ENCODE measurements at places on chromosomes 1 and 21.

GRCh38 chr21:25330266-25330665, 277.0 kb downstream of the MRPL39 start:
- H3K27ac ChIP-seq = no peak overlapping the region
- no peaks in the 10 kb centered on the region for H3K36me3 ChIP-seq
- no peak for DNase-seq
- no peaks in the 10 kb centered on the region for H3K27me3 ChIP-seq
- H3K4me1 ChIP-seq = no peaks in the 10 kb centered on the region

GRCh38 chr21:25489673-25490072, 117.6 kb downstream of the MRPL39 start:
- H3K4me1 ChIP-seq = peaks cover 18% of the 10 kb centered on the region
- H3K4me3 ChIP-seq = no peak overlapping the region
- no peak for DNase-seq
- H3K36me3 ChIP-seq = no peaks in the 10 kb centered on the region

DNA sequence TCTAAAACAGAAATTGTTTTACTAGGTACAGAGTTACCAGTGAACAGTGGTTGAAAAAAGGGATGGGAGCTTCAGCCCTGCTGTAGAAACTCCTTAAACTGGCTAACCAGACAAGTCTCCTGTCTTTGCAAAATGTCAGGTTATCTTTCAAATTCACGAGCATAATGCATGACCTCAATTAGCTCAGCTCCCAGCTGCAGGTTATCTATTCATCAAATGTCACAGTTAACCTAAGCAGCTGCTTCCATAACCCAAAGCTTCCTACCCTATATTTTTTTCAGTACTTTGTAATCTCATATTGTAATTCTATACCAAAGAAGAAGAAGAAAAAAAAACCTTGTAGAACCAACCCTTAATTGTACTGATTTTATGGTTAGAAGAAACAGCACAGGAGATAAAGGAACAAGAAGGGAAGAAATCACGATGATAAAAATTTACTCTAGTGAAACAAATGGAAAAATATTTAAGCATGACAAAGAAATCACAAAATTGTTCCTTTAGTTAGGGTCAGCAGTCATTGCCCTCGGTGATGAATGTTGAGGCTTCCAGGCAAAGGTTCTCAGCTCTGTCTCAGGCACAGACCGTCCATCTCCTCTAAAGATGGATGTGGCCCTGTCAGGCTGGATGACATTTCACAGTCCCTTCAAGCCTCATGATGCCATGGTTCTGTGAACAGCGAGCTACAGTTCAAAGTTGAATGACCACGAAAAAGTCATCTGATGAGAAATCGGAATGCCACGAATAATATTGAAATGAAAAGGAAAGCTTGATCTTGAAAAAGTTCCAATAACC, 95.9 kb downstream of the PLD5 start:
- H3K36me3 ChIP-seq = no peaks in the 10 kb centered on the region
- H3K4me1 ChIP-seq = no peaks in the 10 kb centered on the region
- H3K4me3 ChIP-seq = no peak overlapping the region
- no peak overlapping the region for H3K27ac ChIP-seq
- no peak for DNase-seq

DNA sequence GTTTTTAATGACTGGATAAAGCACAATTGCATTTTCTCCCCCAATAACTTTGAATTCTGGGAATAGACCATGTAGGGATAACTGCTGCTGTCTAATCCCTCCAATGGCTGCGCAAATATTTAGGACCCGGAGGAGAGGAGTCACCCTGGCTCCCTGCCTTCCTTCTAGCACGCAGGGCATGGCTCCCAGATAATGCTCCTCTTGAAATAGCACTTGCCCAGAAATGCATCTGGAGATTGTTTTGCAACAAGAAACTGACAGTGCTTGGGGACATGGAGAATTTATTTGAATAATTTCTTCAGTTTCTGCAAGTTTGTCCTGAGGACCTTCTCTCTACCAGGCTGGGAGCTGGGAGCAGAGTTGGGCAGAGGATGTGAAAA, 83.5 kb downstream of the MAN1C1 start:
- H3K4me3 ChIP-seq = no peak overlapping the region

DNA sequence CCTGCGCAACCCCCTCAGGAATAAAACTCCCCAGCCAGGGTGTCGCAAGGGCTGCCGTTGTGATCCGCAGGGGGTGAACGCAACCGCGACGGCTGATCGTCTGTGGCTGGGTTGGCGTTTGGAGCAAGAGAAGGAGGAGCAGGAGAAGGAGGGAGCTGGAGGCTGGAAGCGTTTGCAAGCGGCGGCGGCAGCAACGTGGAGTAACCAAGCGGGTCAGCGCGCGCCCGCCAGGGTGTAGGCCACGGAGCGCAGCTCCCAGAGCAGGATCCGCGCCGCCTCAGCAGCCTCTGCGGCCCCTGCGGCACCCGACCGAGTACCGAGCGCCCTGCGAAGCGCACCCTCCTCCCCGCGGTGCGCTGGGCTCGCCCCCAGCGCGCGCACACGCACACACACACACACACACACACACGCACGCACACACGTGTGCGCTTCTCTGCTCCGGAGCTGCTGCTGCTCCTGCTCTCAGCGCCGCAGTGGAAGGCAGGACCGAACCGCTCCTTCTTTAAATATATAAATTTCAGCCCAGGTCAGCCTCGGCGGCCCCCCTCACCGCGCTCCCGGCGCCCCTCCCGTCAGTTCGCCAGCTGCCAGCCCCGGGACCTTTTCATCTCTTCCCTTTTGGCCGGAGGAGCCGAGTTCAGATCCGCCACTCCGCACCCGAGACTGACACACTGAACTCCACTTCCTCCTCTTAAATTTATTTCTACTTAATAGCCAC, 696 bp downstream of the TGFB2 start:
- H3K36me3 ChIP-seq = no peaks in the 10 kb centered on the region
- no peaks in the 10 kb centered on the region for H3K27me3 ChIP-seq
- no peak overlapping the region for H3K4me3 ChIP-seq
- H3K4me1 ChIP-seq = peaks cover 23% of the 10 kb centered on the region
- H3K27ac ChIP-seq = no peak overlapping the region

DNA sequence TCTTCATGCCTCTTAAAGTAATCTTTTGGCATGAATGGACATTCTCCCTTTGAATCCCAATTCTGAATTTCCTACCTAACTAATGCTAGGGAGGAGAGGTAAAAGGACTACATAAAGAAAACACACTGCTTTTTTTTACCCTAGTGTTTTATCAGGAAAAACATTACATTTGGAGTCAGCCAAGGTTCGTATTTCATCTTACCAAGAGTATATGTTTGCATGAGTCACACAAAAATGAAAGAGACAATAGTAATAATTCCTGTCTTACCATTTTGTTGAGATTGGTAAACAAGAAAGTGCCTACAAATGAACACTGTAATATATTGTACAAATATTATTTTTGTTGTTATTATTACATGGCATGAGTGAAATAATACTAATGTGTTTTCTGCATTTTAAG, 112.9 kb upstream of the WARS2 start:
- no peaks in the 10 kb centered on the region for H3K27me3 ChIP-seq
- peaks cover 7% of the 10 kb centered on the region for H3K36me3 ChIP-seq
- H3K4me1 ChIP-seq = no peaks in the 10 kb centered on the region
- no peak overlapping the region for H3K4me3 ChIP-seq

GRCh38 chr21:41634858-41635257, 126.9 kb upstream of the TMPRSS2 start:
- no peak overlapping the region for H3K27ac ChIP-seq
- peaks cover 28% of the 10 kb centered on the region for H3K27me3 ChIP-seq
- H3K4me3 ChIP-seq = no peak overlapping the region

DNA sequence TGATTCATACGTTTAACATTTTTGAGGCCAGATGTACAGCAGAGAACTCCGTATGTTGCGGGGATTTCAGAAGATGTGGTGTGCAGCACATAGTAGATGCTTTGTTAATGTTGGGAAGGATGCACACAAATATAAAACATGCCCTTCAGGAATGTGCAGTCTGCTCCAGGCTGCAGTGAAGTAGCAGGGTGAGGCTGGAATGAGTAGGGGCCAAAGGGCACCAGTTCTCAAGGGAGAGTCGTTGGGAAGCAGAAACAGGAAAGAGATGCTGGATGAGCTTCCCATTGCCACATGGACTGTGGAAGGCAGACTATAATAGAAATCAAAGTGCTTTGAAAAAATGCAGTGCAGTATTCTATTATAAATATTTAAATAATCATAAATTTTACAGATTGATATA, 126.9 kb downstream of the NOS1AP start:
- peaks cover 11% of the 10 kb centered on the region for H3K27me3 ChIP-seq
- DNase-seq = no peak
- no peak overlapping the region for H3K4me3 ChIP-seq
- no peaks in the 10 kb centered on the region for H3K4me1 ChIP-seq
